ENCODE measurements at places on chromosomes 6 and 20.

- DNase-seq = no peak
Measured at GRCh38 chr6:10521104-10521808, at the start of gene GCNT2. Gene GCNT2, plus strand, starts transcription at chr6:10521351. Its CDS starts 7,561 bp downstream, at chr6:10528912.

- DNase-seq = no peak
Measured at GRCh38 chr20:59002874-59003399, 4.1 kb downstream of the CTSZ start.

DNA sequence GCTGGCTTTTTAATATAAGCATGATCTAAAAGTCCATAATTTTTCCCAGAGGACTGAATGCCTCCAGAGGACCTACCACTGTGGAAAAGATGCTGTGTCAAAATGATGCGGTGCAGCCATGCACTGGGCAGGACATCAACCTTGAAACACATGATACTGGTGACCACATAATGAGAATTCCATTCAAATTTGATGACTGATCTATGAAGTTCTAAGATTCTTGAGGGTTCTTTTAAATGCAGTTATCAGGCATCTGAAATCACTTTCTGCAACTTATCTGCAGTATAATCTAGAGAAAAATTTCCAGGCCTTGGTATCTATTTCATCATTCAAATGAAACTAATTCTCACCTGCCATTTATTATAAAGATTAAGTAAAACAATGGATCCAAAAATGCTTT lies 15.0 kb upstream of the MARCKS start:
- DNase-seq = peak; percentile 57

DNA sequence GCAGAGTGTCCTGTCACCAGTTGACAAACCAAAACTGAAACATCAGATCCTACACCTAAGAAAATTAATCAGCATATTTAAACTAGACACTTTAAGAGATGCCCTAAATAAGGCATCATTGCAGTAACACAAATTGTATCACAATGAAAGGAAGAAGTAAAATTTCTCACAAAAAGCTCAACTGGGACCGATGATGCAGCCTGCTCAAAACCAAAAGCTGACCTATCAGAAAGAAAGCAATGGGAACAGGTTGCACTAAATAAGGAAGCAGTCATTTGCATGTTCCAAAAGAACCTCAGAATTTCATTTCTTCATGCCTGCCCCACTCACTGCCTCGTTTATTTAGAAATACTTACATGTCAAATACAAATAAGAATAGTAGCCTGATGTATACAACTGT lies 12.1 kb downstream of the HIVEP2 start:
- DNase-seq = no peak

DNA sequence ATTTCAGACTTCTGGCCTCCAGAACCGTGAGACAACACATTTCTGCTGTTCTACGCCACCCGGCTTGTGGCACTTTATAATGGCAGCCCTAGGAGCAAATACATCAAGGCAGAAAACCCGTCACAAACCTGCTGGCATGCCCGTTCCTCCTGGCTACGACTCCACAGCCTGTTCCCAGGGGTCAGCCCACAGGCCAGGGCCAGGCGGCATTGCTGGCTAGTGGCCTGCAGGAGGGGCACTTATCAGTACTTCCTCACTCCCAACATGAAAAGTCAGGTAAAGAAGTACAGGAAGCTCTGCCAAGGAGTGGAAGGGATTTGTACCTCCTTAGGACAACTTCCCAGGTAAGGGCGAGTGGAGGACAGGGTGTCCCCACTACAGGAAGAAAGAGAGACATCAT lies 223.1 kb upstream of the AGPAT4 start:
- no peak for DNase-seq

DNA sequence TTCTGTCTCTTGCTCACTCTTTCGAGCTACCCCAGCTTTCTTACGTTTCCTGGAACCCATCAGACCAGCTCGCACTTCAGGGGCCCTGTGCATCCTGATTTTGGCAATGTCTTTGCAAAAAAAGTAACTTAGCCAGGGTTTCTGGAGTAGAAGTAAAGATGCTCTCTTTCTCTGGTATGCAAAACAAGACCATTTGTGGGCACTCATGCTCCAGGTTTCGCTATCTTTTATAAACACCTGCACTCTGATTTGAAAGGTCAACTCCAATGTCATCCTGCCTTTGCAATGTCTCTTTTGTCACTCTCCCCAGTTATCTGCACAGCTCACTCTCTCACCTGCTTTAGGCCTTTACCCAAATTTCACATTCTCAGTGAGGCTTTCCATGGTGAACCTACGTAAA lies 869.1 kb downstream of the QKI start:
- DNase-seq = no peak

DNA sequence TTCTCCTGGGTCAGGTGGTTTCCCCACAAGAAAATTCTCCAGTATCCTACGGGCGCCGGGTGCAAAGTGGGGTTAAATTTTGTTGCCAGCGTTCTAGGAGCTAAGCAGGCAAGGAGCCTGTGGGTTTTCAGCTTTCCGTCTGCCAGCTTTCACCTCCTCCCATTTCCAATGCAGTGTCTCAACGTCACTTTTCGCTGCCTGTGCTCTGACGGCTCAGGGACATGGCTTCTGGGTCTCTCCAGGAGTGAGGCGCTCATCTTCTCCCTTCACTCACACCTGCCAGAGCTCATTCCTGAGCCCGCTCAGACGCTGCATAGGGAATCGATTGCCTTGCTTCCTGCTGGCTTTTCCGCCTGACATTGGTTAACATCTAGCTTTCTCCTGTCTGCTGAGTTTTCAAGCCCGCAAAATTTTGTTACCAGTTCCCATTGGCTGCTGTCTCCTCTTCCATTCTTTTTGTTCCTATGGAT lies 7.3 kb upstream of the NAA20 start:
- DNase-seq = no peak

DNA sequence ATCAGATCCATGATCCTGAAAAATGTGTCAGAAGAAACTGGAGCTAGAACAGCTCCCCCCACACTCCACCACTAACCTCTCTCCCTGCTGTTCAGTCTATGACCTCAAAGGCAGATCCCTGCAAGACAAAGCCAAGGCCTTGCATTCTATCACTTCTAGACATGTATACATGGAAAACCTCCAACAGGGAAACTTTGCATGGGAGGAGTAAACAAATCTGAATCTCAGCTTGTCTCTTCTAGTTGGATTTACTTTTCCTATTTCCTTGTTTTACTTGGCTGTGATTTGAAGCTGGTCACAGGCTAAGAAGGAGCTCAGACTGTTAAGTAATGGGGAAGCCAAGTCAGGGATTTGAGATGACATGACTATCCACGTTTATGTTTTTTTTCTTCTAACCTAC lies 456.8 kb upstream of the CHD6 start:
- DNase-seq = no peak

DNA sequence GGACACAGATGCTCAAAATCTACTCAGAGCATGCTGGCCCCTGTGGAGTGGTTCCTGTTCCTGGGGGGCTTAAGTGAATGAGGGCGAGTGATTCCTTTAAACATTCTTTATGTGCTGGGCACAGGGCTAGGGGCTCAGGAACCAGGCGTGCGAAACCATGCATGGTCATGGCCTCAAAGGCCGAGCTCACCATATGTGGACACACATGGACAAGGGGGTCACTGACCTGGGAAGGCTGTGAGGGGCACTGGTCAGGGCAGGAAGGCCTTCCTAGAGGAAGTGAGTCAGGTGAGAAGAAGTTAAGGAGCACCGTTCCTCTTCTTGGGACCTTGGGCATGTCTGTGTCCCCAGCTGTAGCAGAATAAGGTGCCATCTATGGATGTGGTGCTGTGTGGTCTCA lies 74.6 kb upstream of the BHLHE23 start:
- no peak for DNase-seq
